ENCODE measurements at places on chromosomes 2 and 18.

GRCh38 chr2:176088937-176089842 is 3.3 kb upstream of the HOXD13 start:
- DNase-seq = no peak

DNA sequence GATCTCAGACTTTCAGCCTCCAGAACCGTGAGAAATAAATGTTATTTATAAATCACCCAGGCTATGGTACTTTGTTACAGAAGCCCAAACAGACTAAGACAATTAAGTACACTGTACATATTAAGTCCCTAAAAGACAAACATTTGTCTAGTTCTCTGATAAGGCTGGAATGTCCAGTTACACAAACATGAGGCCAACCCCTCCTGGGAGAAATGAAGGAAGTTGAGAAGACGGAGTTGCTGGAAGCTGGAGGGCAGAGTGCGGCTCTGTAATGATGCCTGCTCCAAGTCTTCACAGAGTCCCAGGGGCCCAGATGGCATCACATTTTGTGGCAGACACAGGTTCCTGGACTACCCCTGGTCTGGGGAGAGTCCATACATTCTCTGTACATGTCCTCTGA is 79.2 kb upstream of the ST8SIA3 start:
- no peak for DNase-seq

GRCh38 chr2:230012267-230012884 is 56.3 kb downstream of the SLC16A14 start:
- no peak for DNase-seq

DNA sequence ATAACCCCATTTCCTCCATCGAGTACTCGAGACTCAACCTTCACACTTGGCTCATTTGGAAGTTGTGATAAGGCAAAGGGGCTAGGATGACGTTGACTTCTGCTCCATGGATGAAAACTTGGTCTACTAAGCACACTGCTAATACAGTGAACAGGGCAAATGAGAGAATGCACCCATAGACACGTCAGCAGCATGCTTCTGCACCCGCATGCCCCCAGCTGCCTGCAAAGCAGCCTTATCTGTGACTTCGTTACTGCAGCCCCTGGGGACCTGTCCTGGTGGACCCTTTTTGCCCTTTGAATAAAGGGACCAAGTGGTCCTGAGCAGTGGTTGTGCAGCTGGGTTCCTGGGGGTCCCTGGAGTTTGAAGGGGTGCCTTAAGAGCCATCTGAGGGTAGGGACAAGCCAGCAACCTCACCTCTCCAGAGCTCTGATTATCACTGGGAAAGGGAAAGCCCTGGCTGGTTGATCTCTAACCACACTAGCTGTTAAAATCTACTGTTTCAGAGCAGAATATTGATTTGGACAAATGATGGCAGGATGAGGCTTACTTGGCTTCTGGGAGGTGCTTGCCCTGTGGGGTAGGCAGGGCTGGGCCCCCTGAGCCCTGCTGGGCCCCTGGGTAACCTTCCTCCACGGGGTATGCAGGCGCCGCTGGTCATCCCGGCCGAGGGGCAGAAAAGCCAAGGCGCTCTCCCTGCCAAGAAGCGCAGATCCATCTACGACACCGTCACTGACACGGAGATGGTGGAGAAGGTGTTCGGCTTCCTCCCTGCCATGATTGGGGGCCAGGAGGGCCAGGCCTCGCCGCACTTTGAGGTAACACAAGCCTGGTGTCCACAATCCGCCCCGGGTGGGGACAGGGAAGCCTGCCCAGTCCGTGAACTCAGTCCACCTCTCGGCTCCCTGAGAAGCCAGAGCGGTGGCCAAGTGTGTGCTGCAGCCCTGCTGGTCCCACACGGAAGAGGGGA is 37.6 kb upstream of the GPR17 start:
- no peak for DNase-seq

- no peak for DNase-seq
Observed at GRCh38 chr2:137252934-137253333, 487.6 kb downstream of the THSD7B start.

- no peak for DNase-seq
Observed at GRCh38 chr2:83967854-83968253, 491.2 kb downstream of the SUCLG1 start.

GRCh38 chr18:39913672-39914366 is 2041.2 kb upstream of the PIK3C3 start:
- DNase-seq = no peak

GRCh38 chr2:241849616-241850543 is 8.8 kb downstream of the PDCD1 start:
- DNase-seq = no peak

DNA sequence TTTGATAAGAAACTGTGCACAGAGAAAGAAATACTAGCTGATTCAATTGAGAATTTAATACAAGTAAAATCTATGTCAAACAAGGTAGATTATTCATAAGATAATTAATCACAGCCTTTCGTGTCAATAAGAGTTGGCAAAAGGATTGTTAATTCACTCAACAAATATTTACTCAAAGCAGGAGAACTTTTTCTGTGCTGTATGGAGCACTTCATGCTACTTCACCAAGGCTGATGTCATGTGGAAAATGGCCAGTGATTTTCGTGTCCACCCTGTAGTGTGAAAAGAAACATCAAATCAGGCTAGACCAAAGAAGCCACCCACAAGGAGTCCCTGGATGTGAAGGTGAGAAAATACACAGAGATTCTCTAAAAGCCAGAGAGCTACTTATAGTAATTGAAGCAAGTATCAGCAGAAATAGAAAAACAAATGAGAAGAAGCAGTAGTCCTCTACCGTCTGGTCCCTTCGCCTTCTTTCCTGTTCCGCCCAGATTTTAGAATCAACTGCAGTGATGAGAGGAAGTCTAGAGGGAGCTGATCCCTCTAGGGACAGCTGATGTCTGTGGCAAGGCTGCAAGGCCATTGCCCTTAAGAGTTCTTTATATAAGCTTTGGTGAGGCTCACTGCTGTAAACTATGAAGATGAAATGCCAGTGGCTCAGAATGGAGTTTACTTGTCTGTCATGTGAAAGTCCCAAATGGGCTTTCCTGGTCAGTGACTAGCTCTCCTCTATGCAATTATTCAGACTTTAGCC is 201.3 kb upstream of the APCDD1 start:
- DNase-seq = no peak

DNA sequence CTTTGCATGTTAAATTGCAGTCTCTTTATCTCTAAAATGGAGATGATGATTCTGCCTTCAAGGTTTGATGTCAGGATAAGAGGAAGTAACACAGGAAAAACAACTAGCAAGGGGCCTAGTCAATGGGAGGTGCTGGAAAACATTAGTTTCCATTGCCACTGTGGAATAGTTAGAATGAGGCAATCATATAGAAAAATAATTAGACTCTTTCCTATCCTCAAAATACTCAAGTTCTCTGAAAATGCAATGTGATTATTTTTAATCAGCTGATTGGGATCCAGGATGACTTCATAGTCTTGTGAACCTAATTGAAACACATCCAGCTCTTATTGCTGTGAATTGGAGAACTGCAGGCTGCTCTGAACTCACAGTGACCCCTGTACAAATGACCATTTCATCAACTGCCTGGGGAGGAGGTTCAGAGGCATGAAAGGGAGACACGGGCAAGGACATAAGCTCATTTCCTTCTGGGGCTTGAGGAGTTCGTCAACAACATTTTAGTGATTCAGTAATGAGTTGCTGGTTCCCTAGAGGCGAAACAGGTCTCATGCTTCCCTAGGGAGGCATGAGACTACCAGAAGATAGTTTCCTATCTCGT is 422.5 kb downstream of the LPIN1 start:
- no peak for DNase-seq

DNA sequence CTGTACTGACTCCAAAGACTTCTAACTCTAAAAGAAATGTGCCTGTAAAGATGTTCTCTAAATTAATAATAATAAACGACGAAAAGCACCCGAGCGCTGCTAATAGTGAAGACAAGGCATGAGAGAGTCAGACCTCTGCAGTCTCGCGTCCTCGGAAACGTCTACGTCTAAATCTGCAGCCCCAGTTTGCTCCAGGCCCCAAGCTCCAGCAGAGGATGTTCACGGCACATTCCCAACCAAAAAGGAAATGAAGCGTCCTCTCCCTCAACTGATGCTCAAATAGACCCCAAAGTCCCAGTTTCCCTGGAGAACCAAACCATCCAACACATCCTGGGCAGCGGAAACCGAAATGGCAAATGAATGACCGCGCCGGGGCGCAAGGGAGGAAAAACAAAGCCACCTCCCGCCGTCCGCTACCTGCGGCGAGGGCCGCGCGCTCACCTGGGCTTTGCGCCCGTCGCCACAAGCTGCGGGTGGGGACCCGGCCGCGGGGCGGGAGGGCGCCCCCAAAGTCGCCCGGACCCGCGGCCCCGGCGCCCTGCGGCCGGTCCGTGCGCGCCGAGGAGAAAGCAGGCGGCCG is 47.1 kb upstream of the CCDC150 start:
- DNase-seq = no peak

DNA sequence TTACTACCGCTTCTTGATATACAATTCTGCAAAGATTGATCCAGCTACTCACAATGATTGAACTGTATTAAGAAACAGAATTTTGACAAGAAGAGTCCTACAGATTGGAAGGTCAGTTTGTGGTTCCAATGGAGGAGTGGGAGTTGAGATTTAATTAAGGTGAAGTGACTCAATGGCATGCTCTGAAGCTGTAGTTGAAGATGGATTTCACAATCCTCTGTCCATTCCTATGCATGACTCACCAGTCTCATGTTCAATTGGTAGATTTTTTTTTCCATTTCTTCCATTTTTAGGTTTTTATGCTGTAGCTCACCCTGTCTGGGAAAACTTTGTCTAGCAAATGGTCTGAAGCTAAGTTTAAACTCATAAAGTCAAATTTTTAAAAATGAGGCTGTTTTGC is 83.3 kb downstream of the DPP4 start:
- no peak for DNase-seq

GRCh38 chr2:24179683-24180082 is 4.8 kb downstream of the FAM228A start:
- DNase-seq = no peak

DNA sequence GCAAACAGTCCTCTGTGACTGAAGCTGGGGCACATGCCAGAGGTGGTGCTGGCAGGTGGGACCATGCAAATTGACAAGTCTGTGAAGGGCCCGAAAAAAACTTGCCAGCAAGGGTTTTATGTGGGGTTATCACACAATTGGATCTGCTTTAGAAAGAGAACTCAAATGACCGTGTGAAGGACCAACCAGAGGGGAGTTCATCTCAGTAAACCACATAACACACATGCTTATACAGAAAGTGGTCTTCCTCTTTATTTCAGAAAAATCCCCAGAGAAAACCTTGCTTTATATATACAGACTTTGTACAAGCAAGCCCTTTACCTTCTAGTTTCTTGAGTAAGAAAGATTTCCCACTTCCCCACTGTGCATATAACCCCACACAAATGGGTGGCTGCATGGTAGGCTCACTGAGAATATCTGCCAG is 46.7 kb downstream of the KIDINS220 start:
- DNase-seq = no peak

Data from stimulated activated CD8-positive, alpha-beta memory T cell treated with anti-CD3 and anti-CD28 coated beads, Interleukin-7, amount 100 ng/mL, for 1 hour (primary cell).